Stimulated activated CD8-positive, alpha-beta memory T cell treated with anti-CD3 and anti-CD28 coated beads, Interleukin-15, amount 100 ng/mL, for 24 hours (primary cell): ENCODE measurements at places on chromosomes 1 and 21.

DNA sequence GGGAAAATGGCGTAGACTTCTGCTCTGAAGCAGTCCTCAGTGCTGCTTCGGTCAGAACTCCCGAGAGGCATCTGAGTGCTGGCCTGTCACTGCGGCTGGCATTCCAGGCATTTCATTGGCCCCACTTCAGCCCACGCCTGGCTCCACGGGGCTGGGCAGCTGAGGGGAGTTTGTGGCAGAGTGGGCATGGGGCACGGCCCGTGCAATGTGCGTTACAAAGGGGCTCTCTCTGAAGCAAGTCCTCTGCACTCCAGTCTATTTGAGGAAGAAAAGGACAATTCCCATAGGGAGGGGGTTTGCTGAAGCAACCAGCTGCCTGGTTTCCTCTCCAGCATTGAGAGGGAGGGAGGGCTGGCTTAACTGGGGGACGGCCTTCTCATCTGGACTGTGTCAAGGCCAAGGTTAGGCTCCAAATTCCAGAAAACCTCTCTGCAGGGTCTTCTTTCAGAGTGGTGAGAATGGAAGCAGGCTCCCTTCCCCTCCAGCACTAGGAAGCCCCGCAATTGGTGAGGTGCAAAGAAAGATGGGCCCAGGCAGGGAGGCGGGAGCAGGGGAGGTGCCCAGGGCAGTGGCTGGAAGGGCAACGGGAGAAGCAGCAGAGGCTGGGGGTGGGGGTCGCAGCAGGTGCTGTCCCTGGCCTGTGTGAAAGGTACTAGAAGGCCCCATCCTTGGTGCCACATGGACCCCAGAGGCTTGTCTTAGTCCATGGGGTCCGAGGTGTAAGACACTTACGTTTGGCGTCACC, 21.1 kb upstream of the GPR157 start:
- DNase-seq, result no peak

DNA sequence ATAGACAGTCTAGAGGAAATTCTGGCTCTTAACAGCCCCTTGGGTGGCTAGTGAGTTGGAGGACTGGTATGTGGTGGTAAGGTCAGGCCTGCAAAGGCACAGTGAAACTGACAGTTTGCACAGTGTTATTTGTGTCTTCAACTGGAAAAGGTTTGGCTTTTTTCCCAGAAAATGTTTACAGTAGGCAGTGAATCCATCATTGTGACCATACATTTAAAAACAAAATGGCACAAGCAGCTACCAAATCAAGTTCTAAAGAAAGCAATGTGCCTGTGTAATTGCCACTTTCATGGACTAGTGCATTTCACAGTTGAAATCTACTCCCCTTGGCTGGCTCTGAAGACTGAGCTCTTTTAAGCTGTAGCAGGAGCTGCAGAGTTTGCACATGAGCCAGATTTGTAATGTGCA, 24.8 kb downstream of the ATPAF1 start:
- no peak for DNase-seq

GRCh38 chr1:183087001-183087400, 63.8 kb downstream of the LAMC1 start:
- DNase-seq, result no peak

- peak; percentile 83 for DNase-seq
Observed at GRCh38 chr1:45750298-45751038, at the start of gene IPP. Gene IPP, minus strand, starts transcription at chr1:45750653. Its CDS starts 4,242 bp downstream, at chr1:45746411.

GRCh38 chr21:27060190-27060589, 93.3 kb upstream of the ADAMTS5 start:
- no peak for DNase-seq

- no peak for DNase-seq
Observed at GRCh38 chr1:117852853-117853553, 76.4 kb downstream of the GDAP2 start.
